ENCODE measurements at places on chromosomes 12 and 14.

DNA sequence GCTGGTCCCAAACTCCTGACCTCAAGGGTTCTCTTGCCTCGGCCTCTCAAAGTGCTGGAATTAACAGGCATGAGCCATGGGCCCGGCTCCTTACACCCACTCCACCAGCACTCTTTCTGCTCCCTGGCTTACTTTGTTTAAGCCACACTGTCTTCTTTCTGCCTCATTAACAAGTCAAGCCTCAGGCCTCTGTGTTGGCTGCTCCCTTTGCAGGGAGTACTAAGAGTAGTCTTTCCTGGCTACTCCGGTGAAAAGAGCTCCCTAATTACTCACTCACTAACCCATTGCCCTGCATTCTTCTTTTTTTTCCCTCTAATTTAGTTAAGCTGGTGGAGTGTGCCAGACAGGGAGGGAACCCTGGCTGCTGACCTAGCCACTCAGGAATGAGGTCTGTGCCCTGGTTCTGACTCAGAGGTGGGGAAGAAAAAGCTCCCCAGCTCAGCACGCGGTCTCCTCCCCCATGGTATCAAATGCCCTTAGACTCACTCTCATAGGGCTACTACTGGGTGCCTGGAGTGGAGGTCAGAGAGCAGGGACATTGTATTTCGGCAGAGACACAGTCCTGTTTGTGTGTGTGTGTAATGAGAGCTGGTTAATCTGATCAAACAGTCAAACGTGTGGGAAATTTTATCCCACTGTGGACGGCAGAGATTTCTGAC is 19.8 kb downstream of the GALNT6 start:
- DNase-seq, result peak; percentile 71

DNA sequence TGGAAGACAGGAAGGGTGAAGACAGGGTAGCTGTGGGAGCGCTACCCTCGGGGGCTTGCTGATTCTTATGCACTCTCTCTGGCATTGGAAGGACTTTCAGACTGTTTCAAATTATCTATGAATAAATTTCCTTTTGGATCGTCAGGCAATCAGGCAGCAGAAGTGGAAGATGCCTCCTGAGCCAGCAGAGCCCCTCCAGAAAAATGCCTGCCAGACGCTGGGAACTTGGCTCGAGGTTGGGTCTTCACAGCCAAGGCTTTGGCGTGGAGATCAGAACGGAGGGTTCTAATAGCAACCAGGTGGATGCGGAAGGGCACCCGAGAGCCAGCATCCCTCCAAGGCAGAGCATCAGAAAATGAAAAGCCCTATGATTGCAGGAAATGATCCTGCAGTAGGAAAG is 119.2 kb upstream of the RFLNA start:
- no peak for DNase-seq

- peak; percentile 21 for DNase-seq
Observed at GRCh38 chr12:54005853-54006558, 2.8 kb upstream of the HOXC8 start.

- no peak for DNase-seq
Observed at GRCh38 chr14:52241087-52241793, 26.3 kb upstream of the PTGDR start.

DNA sequence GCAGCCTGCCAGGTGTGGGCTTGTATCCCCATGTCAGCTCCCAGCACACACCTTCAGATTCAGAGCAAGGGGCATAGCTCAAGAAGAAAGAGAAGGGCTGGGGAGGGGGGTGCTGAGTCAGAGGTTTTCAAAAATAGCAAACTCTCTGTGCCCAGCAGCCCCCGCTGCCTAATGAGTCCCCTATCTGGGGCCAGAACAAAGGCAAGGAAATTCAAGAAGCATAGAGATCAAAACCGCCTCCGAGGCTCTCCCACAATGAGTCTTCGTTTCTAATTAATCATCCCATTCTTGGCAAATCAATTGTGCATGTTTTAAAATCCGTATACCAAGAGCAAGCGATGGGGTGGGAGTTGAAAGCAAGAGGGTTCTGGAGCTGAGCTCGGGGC is 19.5 kb upstream of the CMKLR1 start:
- DNase-seq, result no peak

DNA sequence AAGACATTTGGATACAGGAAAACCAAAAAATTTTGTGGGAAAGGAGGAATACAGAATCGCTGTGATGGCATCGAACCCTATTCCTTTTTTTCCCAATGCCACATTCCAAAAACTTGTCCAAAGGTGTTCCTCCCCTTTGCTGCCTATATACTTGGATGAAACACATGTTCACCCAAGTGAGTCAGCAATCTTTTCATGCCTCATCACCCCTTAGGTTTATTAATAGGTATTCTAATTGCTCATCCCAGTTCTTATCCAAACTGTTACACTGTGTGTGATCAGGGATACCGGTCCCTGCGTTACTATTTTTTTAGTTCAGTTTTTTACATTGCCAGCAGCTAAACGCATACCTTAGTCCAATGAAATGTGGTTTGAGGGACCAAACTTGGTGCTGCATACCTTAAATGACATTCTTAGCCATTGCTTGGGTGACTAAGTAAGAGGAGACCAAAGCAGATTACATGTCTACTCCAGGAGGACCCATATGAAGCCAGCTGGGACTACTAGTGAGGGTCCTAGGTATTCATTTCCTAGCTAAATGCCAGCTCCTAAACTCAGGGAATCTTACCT is 20.6 kb upstream of the ST8SIA1 start:
- no peak for DNase-seq

DNA sequence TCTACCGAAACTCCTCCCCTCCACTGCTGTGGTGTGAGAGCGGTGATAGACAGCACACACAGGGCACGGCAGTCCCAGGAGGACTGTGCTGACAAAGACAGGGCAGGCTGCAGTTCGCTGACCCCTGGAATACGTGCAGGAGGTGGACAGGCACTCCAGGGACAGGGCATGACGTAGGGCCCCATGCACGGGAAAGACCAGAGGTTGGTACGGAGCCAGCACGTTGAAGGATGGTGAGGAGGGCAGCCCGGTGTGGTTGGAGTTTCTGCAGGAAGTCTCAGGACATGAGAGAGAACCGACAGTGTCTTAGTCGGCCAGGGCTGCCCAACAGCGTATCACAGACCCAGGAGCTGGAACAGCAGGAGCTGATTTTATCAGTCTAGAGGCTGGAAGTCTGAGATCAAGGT is 254.2 kb upstream of the FKBP4 start:
- DNase-seq, result no peak

GRCh38 chr12:104249017-104249416 is 33.4 kb downstream of the TXNRD1 start:
- DNase-seq, result no peak
